Foreskin fibroblast (primary cell): ENCODE measurements at places on chromosomes 4 and X.

- no peak for DNase-seq
Observed at GRCh38 chr4:145626623-145626982, 7.4 kb downstream of the MMAA start.

DNA sequence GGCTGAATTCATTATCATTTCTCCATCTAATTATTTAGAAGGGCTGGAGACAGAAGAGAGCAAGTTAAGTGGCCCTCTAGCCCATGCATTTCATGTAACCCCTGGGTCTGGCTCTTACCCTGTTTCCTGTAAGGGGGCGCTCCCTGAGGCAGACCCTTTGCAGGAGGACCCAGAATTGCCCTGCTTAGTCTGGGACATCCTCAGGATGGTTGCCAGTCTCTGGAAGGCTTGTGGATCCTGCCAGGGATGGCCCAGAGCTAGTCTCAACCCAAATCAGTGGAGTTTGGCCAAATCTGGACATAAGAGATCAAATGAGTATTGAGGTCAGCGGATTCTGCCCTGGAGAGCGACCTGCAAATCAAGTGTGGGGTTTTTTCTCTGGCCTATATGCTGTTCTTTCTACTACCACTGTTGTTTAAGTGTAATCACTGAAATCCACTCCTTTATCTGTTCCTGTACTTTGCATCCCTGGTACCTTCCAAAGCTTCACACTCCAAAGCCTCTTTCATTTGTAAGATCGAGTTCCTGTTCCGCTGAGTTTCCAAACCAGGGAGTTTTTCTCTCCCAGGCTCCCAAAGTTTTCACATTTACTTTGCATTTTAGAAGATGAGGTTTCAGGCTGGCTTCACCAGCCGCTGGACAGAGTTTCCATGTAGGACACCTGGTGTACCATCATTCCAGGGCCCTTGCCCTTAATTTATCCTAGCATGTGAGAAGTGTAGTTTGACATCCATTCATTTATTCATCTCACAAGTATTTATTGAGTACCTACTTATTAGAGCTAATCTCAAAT is 6.3 kb downstream of the KLF3 start:
- no peak for DNase-seq

- no peak for DNase-seq
Observed at GRCh38 chr4:27428661-27429060, 568.0 kb downstream of the STIM2 start.

DNA sequence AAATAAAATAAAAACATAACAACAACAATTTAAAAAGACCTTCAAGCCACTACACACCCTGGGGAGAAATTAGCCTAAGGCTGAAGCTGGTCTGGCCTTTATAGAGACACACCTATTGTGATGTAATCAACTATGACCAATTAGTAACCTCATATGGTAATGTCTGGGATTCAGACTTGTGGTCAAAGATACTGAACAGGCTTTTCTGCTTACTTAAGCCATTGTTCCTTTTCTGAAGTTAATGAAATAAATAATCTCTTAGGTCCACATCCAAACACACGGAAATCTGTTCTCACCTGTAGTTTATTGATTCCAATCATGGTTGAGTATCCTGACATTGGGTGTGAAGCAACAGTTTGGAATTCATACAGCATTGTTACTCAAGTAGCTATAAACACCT is 152.5 kb downstream of the PLS3 start:
- no peak for DNase-seq
